Kidney epithelial cell (primary cell): ENCODE measurements at places on chromosomes 3 and 15.

- no peak for DNase-seq
Observed at GRCh38 chr3:106048946-106049481, 180.2 kb upstream of the CBLB start.

DNA sequence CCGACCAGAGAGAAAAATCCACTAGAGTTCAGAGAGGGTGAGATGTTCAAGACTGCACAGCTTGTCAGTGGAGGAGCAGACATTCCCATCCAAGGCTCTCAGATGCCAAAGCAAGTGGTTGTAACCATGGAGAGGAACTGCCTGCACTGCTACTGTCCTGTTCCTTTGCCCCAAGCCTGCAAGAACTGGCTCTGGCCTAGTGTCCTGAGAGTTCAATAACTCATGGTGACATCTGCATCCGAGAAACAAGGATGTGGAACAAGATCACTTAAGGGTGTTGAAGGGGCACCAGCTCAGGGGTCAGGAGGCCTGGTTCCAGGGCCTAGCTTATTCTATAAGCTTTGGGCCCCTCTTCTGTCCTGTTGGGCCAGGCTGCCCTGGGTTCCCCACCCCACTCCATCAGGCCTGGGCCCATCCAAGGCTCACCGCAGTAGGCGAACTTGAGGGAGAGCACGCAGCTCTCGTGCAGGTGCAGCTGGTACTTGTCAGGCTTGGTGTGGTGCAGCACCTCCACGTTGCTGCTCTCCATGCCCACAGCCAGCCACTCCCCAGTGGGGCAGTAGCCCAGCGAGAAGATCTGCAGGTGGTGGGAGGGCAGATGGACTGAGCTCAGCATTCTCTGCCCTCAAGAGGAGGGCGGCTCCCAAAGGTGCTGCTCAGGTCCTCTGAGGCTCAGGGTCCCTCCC is 45.6 kb downstream of the TLE3 start:
- no peak for DNase-seq

- DNase-seq: no peak
Observed at GRCh38 chr3:71874618-71875017, 89.7 kb upstream of the PROK2 start.

GRCh38 chr15:26103002-26103404 is 239.9 kb upstream of the ATP10A start:
- no peak for DNase-seq

DNA sequence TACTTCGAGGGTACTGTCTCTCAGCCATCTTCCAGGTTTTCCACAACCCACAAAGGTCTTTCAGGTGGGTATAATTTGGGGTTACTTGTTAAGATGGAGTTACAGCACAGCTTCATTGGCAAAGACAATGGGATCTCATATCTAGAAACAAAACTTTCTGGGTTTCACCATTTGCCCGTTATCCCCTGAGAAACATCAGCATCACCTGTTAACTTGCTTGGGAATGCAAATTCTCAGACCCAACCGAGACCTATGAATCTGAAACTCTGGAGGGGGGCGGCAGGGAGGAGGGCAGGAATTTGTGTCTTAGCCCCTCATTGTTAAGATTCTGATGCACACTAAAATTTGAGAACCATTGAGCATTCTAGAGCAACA is 176.4 kb downstream of the TNIK start:
- DNase-seq: no peak

GRCh38 chr3:45529697-45530096 is 64.9 kb upstream of the LIMD1 start:
- DNase-seq: no peak

- no peak for DNase-seq
Observed at GRCh38 chr3:15211937-15212336, 5.9 kb downstream of the CAPN7 start.

GRCh38 chr3:35448681-35449080 is 190.6 kb upstream of the ARPP21 start:
- DNase-seq: no peak

DNA sequence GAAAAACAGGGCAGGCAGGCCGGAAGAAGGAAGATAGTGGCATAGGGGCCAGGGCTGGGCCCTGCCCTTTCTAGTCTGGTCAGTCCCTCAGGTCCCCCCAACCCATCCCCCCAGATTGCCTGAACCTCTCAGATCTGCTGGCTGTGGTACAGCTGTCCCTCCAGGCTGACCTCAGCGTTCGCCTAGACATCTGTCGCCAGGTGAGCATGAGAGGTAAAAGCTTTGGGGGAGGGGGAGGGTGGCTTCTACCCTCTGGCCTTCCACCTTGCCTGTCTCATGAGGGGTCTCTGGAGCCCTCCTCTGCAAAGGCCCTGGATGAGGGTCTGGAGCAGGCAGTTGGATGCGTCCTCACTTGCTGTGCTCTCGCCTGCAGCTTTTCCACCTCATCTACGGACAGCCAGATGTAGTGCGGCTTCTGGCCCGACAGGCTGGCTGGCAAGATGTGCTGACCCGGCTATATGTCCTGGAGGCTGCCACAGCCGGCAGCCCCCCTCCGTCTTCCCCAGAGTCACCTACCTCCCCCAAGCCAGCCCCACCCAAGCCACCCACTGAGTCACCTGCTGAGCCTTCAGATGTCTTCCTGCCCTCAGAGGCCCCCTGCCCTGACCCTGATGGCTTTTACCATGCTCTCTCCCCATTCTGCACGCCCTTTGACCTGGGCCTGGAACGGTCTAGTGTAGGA is 20.2 kb downstream of the NBEAL2 start:
- DNase-seq: no peak

- DNase-seq: no peak
Observed at GRCh38 chr15:26051761-26052675, 188.9 kb upstream of the ATP10A start.

- DNase-seq: no peak
Observed at GRCh38 chr3:149909923-149910322, 60.8 kb downstream of the PFN2 start.

DNA sequence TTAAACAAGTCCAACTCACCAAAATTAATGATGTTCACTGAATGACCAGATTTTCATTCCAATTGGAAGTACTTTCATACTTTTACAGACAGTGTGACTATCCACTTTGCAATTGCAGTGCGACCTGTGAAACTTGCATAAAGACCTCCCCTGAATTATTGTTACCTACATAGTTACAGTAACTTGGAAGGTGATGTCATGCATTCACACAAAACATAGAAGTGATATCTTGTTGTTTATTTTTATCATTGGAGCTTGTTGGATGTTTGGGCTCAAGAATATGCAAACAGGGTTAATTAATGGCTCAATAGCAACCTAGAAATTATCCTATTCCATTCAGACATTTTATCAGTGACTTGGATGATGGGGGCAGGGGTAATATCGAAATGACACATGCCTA is 470.9 kb downstream of the MECOM start:
- DNase-seq: no peak

DNA sequence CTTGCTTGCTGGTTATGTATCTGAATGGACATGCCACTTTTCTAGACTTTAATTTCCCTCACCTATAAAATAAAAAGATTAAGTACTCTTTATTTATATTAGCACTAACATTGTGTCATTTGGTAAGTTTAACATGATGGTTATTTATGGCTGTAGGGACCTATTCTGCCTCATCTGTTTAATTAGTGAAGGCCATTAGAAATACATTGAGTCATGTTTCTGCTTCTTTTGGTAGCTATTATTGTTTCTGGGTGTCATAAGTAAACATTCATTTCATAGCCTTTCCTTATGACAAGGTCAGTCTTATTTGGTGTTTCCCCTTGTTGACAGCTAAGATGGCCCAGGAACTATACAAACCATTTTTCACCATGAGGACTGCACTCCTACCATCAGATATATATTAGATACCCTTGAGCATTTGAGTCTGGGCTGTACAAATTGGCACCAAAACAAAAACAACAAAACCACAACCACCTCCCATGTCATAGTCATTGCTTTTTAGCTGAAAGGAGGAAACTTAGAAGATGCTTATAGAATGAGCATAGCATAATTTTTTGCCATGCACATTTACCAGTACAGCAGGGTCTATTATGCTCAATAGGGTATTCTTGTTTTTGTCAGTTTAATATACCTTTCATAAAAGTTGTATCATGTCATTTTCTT is 39.3 kb downstream of the SRP14 start:
- no peak for DNase-seq

DNA sequence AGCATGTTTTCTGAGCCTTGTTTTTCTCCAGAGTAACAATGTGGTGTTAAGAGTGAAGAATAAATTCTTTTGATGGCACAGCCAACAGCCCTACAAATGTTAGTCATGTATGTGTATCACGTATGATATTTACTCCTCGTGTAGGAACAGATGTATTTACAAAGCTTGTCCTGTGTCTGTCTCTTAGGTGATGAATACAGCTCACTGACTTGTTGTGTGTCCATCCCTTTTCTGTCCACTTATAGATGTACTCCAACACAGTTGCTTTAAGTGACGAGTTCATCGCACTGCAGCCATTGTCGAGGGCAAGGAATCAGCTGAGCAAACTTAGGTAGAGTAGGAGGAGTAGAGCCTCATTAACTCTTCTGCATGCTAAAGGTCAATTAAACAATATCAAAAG is 78.1 kb downstream of the DCUN1D1 start:
- DNase-seq: no peak

GRCh38 chr3:13208706-13209633 is 135.7 kb upstream of the IQSEC1 start:
- no peak for DNase-seq

- DNase-seq: no peak
Observed at GRCh38 chr3:127443581-127444375, 146.8 kb downstream of the TPRA1 start.

GRCh38 chr3:51968883-51969678 is 1.8 kb upstream of the PCBP4 start:
- no peak for DNase-seq

GRCh38 chr3:171871392-171872274 is 28.5 kb downstream of the TMEM212 start:
- no peak for DNase-seq

GRCh38 chr15:52052066-52052935 is 33.3 kb downstream of the MAPK6 start:
- no peak for DNase-seq

GRCh38 chr15:52164631-52165265 is 26.4 kb downstream of the GNB5 start:
- DNase-seq: no peak

GRCh38 chr3:54963641-54964040 is 35.8 kb upstream of the LRTM1 start:
- DNase-seq: no peak

DNA sequence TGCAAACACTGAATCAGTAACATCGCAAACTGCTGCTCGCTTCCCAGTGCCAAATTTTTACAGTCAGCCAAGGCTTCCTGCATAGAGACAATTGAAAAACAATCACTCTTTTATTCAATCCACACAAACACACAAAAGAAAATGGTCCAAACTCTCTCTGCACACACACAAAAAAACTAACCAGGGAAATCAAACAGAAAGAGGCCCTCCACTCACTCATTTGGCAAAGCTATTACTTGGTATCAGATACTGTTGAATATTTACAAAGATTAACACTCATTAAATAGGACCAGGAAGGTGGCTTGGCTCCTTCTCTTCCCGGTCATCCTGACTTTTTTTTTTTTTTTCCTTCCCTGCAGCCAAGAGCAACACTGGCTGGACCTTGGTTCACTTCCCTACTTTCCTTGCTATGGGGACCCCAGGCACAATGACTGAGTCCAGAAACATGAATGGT is 62.4 kb upstream of the SPATA12 start:
- DNase-seq: no peak

DNA sequence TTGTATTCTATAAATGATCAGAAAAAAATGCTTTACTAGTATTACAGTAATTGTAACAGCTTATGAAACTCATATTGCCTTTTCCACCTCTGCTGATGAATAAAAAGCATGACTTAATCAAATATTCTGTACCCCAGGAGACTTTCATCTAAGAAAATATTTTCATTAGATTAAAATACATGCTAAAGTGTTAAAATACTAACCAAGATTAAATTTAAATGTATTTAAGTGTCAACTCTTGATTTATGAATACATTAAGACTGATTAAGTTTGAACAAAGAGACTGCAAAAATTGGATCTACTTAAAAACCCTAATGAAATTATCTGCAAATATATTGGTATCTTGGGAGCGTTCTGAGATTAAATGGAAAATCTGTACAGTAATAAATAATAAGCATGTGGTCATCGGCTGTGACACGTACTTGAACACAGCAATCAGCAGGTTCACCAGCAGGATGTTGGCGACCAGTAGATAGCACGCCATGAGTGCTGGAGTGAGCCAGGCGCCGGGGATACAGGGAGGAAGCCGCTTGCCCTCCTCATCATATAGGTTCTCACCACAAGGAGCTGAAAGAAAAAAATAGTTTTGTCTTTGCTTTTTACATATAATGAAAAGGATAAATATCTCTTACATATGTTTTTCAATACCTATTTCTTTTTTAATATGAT is 36.6 kb upstream of the MTMR10 start:
- DNase-seq: no peak

DNA sequence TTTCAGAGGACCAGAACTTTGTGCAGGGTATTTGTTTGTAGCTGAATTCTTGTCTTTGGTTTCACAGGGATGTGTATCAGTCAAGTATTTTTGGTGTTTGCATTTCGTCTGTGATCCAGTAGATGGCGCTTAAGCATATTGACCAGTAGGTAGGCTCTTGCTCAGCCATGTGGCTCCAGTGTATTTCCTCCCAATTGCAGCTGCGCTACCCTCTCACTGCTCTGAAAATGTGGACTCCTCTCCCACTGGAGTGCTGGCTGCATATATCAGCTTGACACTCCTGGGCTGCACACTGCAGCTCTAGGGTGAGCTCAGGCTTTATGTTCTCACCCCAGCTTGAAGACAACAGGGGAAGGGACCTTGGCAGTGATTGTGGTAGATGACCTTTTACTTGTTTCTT is 1264.3 kb upstream of the ALCAM start:
- peak; percentile 10 for DNase-seq

- no peak for DNase-seq
Observed at GRCh38 chr3:196708467-196708866, 3.6 kb downstream of the CEP19 start.

GRCh38 chr15:99962006-99962561 is 228.8 kb upstream of the LYSMD4 start:
- DNase-seq: no peak

GRCh38 chr3:45317710-45318109 is 70.7 kb upstream of the LARS2 start:
- no peak for DNase-seq

DNA sequence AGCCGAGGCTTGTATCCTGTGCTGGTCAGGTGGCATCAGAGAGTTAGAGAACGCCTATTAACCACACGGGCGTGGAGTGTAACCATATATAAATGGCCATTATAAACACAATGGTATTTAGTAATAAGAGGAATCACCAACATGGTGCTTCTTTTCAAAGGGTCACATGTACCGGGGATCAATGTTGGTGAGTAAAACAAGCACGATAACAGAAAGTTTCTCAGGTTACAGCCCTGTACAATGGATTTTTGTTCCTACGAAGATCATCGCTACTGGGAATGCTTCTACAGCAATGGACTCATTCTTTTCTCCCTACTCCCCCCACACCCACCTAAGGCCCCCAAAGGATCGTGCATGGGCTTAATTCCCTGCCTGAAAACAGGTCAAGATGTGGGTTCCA is 42.5 kb downstream of the MEIS2 start:
- no peak for DNase-seq

DNA sequence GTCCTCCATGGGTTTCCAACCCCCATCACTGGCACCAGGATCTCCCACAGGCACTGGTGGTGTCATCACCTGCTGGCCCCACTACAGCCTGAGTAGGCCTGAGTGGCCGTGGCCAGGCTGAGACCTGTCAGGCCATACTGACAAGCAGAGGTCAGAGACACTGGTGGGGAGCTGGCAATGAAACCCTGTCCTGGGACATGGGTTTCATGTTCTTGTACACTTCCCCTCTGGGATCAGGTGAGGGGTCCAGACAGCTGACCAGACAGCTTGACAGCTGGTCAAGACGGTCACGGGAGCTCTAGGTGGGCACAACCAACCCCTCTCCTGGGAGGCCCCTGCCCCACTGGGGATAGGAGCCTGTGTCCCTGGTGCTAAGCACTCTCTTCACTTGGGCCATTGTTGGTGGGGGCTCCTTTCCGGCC is 13.1 kb downstream of the ZBTB47 start:
- no peak for DNase-seq
